Germinal center (tissue), 1 donor: ENCODE measurements at places on chromosomes 12 and 14.

DNA sequence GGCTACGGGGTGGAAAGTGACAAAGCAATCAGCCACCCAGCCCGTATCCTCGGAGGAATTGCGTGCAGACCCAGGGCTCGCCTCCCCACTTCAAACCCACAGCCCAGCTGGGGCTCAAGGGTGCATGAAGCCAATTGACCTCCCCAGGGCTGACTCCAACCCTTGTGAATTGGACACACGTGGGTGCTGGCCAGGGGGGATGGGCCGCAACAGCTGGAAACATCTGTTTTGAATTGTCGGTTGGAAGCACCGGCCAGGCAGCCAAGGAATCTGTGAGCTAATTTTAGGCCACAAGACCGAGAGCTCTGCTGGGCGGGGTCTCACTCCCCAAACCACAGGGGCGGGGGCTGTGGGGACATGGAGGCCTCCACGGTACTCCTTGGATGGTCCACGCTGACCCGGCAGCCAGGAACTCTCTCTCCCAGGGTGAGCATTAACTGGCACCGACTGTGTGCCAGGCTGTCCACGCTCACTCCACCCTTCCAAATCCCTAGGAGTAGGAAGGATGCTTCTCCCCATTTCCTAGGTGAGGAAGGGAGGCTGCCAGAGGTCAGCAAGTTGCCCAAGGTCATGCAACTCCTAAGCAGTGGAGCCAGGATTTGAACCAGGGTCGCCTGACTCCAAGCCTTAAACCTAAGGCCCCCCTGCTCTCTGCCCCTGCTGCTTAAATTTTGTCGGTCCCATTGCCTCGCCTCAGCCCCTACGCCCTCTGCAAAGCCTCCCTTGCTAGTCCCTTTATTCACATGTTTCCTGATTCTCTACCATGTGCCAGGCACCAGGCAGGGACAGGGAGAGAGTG lies 11.9 kb upstream of the TMEM119 start:
- no peak for DNase-seq

DNA sequence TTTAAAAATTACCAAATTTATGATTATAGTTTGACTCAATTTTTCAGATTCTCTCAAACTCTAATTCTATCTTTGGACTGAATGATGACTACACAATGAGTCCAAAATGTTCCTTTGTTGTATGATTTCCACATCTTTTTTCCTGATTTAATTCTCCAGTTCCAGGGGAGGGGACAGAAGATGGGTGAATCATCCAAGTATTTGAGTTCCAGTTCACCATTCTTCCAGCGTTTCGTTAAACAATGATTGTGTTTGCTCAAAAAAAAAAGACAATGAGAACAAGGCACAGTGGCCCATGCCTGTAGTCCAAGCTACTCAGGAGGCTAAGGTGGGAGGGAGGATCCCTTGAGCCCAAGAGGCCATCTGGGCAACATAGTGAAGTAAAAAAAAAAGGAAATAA lies 23.8 kb downstream of the BAZ1A start:
- no peak for DNase-seq

DNA sequence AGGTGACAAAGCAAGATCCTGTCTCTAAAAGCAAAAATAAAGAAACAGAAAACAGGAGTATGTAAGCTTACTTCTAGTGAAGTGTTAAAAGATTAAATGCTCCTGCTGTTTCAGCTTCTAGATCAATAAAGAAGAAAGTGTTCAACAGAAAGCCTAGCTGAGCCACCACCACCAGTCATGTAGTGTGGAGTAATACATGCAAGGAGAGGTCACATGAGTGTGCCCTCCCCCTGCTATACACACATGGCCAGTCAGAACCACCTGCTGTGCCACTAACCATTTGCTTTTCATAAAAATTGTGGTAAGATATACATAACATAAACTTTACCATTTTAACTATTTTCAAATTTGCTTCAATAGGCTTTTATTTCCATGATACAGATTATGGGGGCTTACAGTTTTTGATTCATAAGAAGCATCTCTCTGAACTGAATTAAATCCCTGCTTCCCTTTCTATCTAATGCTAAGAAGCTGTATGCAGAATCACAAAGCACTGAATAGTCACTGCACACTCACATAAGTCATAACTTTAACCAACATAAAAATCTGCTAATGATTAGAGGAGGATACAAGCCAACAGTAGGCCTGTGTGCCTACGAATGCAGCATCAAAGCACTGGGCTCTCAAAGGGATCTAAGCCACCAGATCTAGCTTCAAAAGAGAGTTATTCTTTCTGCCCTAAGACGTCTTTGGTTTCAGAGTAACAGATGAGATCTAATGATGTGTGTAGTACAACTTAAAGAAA lies 515.5 kb downstream of the C12orf50 start:
- DNase-seq: no peak

DNA sequence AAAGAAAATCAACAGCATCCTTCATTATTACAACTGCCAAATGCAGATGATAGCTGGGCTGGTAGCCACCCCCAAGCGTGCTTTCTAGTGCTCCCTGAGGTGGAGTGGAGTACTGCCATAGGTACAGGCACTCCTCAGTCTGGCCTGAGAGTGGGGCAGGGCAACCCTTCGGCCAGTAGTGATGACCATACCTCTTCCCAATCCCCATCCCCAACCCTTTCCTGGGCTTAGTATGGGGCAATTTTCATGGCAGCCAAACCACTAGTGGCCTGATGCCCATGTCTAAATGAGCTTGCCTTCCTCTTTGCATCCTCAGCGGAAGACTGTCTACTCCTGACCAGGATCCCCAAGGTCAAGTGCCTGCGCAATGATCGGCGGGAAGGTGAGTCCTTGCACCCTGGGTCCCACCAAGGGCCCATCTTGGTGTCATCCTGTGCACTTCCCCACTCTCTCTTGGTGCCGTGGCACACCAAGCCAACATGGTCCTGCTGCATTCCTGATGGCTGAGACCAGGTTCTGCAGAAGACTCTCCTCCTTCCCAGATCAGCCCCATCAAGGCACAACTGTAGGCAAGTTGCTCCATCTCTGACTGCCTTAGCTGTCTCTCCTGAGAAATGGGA lies 65.8 kb downstream of the GALNT16 start:
- DNase-seq: no peak

- peak; percentile 17 for DNase-seq
These were observed 646 bp downstream of the ST8SIA1 start for GRCh38 chr12:22333713-22334409.

DNA sequence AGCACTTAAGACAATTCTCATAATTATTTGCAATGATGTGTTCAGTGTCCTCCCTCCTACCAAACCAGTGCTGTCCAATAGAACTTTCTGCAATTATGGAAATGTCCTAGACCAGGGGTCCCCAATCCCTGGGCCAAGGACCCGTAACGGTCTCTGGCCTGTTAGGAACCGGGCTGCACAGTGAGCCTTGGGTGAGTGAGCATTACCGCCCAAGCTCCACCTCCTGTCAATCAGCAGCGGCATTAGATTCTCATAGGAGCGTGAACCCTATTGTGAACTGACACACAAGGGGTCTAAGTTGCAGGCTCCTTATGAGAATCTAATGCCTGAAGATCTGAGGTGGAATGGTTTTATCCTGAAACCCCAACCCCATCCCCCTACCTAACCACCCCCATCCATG lies 3.9 kb downstream of the SVOP start:
- DNase-seq: no peak

DNA sequence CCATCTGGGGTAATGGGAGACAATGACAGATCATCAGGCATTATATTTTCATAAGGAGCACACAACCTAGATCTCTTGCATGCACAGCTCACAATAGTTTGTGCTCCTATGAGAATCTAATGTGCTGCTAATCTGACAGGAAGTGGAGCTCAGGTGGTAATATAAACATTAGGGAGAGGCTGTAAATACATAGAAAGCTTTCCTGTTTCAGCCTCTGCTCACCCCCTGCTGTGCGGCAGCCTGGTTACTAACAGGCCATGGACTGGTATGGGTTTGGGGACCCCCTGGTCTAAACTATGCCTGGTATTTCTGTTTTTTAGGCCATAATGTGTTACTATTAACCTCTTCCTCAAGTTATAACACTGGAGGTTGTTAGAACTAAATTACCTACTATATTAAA lies 1373.7 kb downstream of the LRFN5 start:
- DNase-seq: no peak

DNA sequence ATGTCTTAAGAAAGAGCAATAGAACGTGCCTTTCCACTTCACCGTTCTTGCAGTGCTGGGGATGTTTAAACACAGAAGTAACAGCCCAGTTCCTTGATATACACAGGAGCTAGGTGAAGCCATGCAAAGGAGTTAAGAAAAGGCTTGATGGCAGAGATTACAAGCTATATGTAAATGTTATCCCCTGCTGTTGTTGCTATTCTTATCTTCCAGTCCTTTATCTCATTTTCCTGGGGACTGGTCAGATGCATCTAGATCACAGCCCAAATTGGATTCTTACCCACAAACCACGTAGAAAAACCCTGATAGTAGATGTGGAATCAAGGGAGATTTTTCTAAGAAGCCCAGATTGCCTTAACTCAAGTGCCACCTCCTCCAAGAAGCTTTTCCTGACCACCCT lies 5.5 kb downstream of the ASCL1 start:
- no peak for DNase-seq

DNA sequence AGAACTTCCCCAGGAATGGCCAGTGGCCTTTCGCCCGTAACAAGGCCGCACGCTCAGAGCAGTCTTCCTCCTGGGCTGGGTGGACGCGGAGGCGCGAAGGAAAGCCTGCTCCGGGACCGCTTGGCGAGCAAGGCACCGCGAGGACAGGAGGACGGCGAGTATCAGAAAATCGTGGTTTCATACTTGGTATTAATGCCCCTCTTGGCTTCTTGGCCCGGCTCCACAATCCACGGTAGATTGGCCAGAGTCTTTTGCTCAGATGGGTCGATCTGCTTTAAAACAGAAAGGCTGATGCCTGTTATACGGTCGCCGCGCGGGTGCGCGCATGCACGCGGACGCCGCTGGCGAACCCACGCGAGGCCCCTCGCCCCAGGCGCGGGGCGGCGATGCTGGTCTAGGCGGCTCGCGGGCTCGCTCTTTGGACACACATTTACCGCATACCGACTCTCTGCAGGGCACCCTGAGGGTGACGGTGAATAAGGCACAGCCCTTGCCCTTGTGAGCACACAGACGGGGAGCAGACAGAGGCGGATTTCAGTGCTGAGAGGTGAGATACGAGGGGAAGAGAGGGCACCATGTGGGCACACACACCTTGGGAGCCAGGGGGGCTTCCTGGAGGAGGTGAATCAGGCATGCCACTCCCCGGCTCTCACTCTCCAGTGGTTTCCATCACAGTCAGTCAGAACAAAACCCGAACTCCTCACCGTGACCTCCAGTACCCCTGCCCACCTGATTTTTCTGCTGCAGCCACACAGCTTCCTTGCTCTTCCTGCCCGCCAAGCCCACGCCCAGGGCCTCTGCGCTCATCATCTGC lies 100.7 kb downstream of the APAF1 start:
- no peak for DNase-seq

DNA sequence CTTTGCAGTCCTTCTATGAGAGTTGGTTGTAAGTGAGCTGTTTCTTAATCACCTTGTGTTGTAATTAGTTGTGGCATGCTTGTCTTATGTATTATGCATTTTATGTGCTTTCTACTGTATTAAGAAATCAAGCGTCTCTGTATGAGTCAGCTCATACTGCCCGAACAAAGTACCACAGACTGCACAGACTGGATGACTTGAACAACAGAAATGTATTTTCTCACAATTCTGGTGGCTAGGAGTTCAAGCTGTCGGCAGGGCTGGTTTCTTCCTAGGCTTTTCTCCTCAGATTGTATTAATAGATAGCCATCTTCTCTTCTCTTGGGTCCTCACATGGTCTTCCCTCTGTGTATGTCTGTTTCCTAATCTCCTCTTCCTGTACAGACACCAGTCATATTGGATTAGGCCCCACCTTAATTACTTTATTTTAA lies 77.7 kb downstream of the FLRT2 start:
- no peak for DNase-seq

GRCh38 chr12:5650829-5651461 lies 219.0 kb downstream of the NTF3 start:
- DNase-seq: no peak

DNA sequence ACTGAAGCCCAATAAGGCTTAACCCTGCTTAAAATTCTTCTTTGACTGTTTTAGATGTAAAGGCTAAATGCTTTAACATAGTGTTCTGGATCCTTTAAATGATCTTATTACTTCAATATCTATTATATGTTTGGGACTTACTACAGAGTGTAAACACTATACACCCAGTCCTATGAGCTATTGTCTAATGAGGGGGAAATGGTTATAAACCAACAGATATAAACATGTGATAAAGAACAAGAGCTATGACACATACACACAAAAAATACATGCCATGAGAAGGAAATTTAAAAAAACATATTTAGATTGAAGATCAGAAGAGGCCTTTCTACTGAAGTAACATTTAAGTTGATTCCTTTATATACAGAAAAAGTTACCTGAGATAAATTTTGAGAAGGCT lies 505.1 kb downstream of the FOXG1 start:
- no peak for DNase-seq

- no peak for DNase-seq
These were observed 1.7 kb upstream of the FGD4 start for GRCh38 chr12:32397696-32398095.

GRCh38 chr12:96392397-96392796 lies 7.8 kb downstream of the CDK17 start:
- DNase-seq: no peak

DNA sequence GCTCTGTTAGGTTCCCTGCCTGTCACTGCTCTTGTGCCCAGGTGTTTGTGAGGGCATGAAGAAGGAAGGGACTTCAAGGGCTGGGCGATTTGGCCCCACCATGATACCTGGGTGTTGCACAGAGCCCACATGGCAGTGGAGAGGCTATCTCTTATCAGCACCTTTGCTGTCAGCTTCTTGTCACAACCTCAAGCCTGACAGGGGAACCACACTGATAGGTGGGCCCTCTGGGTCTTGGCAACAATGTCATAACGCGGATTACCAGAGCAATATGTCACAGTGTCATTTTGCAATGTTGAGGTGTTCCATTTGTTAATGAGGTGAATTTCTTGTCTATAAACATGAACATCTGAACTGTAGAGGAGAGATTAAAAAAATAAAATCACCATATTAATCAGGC lies 22.9 kb upstream of the CACNA1C start:
- DNase-seq: no peak

- no peak for DNase-seq
These were observed 88.6 kb downstream of the SEC23A start for GRCh38 chr14:39014460-39014859.

DNA sequence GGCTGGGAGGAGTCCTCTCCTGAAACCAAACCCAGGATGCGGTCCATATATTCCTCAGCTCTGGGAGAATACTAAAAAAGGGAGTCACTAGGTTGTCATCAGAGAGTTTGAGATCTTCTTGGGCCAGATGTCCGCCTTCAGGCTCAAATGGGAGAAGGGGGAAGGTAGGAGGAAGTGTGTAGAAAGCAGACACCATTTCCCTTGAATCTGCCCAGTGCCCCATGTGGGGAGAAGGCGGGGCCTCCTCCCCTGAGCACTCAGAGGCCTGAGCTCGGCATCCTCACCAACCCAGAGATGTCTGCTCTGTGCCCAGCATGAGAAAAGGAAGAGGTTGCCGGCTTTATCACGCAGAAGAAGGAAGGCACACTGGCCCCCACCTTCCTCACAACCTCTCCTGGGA lies 37.3 kb downstream of the LTBP2 start:
- DNase-seq: no peak
